ENCODE measurements at places on chromosomes 1 and 21.

GRCh38 chr1:27350663-27351540 is 9.1 kb downstream of the SYTL1 start:
- DNase-seq, result no peak

DNA sequence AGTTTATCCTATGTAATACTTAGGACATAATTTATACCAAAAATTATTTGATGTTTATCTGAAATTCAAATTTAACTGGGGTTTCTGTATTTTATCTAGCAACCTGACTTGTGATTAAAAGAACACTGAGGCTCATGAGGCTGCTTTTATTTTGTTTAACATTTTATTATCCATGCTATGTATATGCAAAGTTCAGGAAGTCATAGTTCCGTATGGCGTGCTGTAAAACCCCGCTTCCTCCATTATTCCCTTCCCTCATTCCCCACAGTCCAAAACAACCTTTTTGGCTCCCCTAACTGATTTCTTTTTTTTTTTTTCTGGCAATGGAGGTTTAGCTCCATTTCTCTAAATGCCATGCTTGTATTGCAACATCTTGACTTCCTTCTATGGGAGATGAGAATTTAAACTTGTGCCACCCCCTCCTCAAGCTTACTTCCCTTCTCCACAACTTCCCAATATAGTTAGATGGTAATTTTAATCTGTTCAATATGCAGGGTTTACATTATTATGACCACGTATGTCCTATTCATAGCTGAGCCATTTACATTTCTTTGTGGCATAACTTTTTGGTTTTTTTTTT is 138.0 kb upstream of the DNAH14 start:
- DNase-seq, result no peak

DNA sequence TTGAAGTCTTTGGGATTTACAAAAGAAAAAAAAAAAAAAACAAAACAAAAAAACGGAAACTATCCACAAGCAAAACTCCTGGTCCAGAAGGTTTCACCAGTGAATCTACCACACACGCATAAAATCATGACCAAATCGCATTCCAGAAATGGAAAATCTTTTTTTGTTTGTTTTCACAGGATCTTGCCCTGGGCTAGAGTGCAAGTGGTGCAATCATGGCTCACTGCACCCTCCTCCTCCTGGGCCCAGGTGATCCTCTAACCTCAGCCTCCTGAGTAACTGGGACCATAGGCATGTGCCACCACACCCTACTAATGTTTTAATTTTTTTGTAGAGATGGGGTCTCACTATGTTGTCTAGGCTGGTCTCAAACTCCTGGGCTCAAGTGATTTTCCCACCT is 100.5 kb downstream of the DYRK1A start:
- no peak for DNase-seq

- no peak for DNase-seq
These were observed 138.6 kb downstream of the SYT14 start for GRCh38 chr1:210076620-210077019.

DNA sequence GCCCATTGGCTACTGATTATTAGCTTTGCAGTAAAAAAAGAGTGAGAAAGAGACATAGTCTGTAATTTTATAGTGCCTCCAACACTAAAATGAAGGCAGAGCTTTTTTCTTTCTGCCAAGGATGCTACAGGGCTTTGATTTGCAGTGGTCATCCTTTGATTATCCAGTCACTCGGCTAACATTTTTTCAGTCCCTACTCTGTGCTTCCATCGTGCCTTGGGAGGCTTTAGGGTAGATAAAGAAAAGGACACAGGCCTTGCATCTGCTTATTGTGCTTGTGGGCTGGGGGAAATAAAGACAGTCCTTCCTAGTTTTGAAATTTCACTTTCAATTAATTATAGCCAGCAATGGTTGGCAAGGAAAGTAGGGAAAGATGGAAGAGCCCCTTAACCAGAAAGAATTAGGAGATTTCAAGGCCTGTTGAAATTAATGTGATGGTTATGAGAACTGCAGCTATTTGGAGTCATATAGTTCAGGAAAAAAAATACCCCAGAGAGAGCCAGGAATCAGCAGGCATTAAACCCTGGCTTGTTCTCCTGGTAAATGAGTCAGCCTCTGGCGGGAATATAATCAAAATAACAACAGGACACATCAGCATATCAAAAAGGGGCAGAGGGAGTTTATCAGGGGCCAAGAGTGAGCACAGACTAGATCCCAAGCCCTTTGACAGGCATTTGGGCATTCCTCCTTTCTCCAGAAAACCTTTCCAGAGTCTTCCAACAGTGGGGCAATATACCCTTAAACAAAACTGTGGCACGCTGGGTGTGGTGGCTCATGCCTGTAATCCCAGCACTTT is 27.4 kb downstream of the CACHD1 start:
- DNase-seq, result no peak

DNA sequence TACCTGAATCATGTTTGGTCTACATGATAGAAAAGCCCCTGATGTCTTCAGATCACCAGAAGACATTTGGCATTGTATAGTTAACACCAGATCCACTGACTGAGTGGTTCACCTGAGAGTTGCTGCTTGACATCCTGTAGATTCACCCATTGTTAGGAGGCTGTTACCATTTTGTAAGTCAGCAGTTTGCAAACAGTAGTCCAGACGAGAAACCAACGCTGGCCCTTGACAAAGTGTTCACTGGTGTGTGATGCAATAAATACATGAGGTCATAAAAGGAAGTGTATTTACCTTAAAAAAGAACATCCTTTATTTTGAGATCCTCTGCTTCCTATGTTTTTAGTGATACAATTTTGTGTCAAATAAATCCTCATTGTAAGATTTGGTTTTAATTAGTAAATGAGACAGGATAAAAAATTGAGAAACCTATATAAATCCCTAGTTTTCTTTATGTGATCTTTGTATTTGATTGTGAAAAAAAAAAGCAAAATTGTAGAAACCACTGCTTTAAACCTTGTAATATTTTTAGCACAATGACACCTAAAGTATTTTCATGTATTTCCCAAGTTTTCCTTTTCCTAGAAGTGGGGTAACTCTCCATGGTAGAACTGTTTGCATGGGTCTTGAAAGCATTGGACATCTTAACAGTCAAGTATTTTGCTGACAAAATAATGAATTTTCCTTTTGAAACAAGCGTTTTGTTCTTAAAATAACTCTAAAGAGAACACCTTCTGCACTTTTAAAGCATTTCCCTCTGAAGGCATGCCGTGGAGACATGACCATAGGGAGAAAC is 204.3 kb downstream of the FGGY start:
- no peak for DNase-seq

DNA sequence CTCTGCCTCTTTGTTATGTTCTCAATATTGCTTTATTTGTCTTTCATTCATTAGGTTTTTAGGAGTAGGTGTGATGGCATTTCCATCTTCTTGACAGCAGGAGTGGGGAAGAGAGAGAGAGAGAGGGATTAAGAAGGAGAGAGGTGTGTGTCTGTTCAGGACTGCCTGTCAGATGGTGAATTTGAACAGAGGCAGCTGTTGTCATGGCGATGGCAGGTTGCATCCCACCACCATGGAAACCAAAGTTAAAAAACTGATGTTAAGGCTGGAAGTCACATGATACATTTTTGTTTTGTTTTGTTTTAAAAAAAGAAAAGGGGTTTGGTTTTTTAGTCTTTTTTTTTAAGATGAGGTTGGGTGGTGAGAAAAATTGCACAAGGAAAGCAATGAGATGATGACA is 18.3 kb downstream of the CACNA1E start:
- no peak for DNase-seq

DNA sequence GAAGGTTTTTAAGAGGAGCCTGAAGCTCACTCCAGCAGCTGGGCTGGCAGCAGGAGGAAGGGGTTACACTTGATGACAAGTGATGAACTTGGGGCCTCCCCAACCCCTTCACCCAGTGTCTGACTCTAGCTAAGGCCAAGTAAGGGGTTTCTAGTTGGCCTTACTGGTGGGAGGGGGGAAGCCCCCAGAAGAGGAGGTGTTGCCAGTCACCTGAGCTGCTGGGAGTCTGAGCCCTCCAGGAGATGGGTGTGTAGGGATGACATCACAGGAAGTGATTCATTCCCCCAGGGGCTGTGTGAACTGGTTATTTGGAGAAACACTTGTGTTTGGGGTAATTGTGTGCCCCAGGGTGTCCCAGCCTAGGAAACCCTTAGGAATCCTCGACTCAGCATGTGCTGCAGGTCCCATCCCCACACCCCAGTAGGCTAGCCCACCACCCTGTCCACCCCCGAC is 3.1 kb downstream of the PADI1 start:
- peak; percentile 63 for DNase-seq

- no peak for DNase-seq
These were observed 286.2 kb upstream of the DUSP10 start for GRCh38 chr1:222028116-222028515.

GRCh38 chr1:230979952-230980351 is 1.1 kb downstream of the ARV1 start:
- peak; percentile 12 for DNase-seq

DNA sequence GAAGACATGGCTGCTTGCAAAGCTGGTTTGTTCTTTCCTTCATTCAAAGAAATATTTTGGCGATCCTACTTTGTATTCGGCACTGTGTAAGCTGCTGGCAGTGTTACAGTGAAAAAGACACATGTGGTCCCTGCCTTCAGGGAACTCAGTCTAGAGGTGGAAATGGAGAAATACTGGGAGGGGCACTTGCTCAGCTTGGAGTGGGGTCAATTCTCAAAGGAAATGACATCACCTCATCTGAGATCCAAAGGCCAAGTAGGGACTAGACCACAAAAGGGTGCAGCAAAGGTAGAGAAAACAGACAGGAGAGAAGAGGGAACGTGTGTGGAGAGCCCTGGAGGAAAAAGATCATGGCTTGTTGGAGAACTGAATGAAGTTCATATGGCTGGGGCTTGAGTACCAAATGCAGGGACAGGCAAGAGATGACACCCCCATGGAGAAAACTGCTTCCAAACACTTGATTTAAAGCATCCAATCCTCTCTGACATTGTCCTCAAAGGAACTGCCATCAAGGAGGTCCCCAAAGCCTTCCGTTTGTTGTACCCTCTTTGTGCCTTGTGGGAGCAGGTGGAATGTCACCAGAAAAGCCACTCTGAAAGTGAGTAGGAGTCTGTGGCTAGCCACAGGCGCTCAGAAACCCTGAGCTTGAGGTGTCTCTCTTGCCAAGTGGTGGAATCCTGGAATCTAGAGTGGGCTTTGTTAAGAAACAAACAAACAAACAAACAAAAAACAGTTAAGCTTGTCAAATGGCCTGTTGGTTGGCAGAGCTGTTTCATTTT is 48.3 kb upstream of the TDRD10 start:
- peak; percentile 25 for DNase-seq

DNA sequence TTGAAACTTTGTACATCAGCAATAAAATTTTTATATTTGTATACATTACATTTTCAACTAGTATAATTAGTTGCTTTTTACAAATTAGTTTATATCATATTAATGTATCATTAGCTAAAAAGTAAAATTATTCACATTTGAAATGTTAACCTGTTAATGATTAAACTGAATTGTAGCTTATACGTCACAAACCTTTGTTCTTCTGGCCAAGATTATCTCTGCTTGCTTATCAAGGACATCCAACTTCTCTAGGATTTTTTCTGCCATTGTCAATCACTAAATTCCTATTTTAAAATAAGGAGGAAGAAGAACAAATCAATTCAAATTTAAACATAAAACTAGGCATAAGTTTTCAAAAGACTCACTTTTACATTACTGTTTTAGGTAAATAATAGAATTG is 7.8 kb downstream of the C1orf141 start:
- DNase-seq, result no peak

DNA sequence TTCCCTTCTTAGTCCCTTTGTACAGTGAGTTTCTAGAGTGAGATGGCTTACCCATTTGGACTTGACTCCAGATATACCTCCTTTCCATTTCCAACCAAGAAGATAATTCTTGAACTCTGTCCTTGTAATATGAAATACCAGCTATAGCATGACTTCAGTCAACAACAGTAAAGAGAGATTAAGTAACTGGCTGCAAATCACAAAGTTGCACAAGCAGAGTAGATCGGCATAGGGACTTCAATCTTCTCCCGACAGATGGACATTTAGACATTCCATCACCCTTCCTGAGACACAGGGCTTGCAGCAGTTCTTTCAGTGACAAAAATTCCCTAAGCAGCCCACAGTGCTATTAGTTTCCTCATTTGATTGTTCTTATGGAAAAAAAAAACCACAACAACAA is 44.6 kb downstream of the JAK1 start:
- no peak for DNase-seq

- no peak for DNase-seq
These were observed 68.7 kb downstream of the DENND1B start for GRCh38 chr1:197706601-197707000.

GRCh38 chr1:247324204-247324787 is 7.4 kb downstream of the ZNF496 start:
- DNase-seq, result no peak

- DNase-seq, result no peak
These were observed 94.0 kb downstream of the CLIC6 start for GRCh38 chr21:34762786-34763185.

DNA sequence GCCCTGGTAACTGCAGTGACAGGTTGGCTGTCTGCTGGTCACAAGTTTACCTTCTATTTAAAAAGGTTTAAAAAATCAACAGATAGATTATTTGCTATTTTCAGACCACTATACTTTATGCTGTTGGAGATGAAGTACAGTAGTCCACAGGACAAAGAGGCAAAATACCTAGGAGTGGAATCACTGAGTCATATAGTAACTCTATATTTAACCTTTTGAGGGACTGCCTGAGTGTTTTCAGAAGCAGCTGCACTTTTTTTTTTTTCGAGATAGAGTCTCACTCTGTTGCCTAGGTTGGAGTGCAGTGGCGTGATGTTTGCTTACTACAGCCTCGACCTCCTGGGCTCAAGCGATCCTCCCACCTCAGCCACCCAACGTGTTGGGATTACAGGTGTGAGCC is 11.7 kb downstream of the CNIH4 start:
- DNase-seq, result peak; percentile 45

- DNase-seq, result no peak
These were observed 104.0 kb downstream of the PDE4B start for GRCh38 chr1:65896721-65897120.

- DNase-seq, result no peak
These were observed 548.8 kb upstream of the PKN2 start for GRCh38 chr1:88134983-88135921.

DNA sequence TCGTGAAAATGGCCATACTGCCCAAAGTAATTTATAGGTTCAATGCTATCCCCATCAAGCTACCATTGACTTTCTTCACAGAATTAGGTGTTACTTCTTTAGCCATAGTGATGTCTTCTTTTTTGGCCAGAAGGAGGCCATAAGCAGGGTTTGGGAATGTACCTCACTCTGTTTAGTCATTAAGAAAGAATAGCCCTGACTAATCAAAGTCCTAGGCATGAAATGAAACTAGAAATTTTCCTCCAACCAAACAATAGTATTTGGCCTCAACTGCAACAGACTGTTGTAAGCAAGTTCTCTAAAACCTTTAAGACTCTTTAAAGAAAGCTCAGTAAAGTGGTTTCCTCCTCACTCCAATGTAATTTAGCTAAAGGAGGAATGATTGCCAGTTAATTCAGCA is 163.9 kb downstream of the AKT3 start:
- DNase-seq, result no peak
